ENCODE measurements at places on chromosomes 7 and 10. TPM values are rescaled to one million over a fixed set of nuclear protein-coding genes. Genes with fewer than 3 reads are reported as not detected.

TAS2R41 gene
- not detected for total RNA-seq

FANK1 gene
- total RNA-seq, result 4.8 TPM

INSYN2A gene
- total RNA-seq, result 0.13 TPM

CSGALNACT2 gene
- 43.3 TPM for total RNA-seq

URGCP gene
- total RNA-seq, result 37.1 TPM

PSD gene
- total RNA-seq, result 1.8 TPM

SPACDR gene
- 0.26 TPM for total RNA-seq

SCIN gene
- 3.6 TPM for total RNA-seq

CUZD1 gene
- total RNA-seq, result 0.91 TPM

GRID2IP gene
- total RNA-seq, result 0.11 TPM

UTF1 gene
- total RNA-seq, result not detected
